ENCODE measurements at places on chromosomes 1 and 21.

DNA sequence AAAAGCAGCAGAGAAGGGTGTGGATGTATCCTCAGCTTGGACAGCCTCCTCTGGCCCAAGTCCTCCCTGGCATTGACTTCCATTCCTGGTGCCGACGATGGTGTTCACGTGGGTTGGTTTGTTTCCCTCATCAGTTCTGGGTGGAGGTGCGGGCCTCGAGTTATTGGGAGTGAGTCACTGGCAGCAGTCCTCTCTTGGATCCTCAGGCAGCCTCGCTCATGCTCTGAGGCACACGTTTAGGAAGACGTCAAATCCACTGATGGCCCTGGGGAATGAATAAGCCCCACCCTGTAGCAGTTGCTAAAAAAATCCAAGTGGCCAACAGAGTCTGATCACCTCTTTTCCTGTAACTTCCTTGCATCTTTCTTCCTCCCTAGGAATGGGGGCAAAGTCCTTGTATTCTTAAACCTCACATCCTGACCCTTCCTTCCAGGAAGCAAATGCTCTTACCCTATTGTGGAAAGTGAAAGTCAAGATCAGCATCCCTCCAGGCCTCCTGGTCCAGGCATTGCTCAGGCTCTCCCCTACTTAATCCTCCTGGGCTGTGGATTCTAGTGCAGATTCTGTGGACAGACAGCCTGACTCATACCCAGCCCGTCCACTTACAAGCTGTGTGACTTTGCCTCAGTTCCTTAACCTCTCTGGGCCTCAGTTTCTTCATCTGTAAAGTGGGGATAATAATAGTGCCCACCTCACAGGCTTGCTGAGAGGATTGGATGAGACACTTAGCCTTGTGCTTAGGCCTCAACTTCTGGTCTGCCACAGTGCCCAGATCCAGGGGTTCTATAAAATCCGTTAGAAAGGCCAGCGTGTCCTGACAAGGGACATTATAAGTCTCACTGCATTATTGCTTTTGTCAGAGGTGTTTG, 111.1 kb downstream of the TLR5 start:
- DNase-seq = no peak

GRCh38 chr1:217924924-217925323, 293.8 kb downstream of the SPATA17 start:
- DNase-seq = no peak

- no peak for DNase-seq
Measured at GRCh38 chr1:7493711-7494454, 277.2 kb upstream of the VAMP3 start.

DNA sequence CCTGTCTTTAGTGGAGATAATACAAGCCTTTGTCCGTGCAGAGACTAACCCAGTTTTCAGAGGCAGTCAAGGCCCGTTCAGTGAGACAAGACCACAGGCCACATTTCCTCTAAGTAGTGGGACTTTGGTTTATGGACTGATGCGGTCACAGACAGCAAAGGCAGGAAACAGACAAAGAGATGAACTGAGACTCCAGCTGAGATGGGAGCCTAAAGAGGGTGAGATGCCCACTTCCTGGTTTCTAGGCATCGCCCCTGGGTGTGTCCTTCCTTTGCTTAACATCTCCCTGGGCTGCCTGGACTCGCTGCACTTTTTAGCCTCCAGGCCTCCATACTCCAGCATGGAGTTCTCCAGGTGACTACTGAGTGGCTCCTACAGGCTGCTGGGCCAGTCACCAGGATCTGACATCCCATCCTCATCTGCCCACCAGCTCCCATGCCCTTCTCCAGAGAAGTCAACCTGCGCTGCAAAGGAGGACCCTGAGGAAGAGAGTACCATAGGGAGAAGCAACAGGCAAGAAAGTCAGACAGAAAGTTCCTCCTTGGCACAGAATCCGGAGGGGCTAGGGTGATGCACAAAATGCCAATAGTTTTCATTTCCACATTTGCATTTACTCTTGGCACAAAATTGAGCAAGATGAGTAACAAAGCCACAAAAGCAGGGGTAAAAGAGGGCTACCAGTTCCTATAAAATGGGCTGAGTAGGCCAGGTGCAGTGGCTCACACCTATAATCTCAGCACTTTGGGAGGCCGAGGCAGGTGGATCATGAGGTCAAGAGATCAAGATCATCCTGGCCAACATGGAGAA, 15.1 kb downstream of the THEMIS2 start:
- DNase-seq = no peak

DNA sequence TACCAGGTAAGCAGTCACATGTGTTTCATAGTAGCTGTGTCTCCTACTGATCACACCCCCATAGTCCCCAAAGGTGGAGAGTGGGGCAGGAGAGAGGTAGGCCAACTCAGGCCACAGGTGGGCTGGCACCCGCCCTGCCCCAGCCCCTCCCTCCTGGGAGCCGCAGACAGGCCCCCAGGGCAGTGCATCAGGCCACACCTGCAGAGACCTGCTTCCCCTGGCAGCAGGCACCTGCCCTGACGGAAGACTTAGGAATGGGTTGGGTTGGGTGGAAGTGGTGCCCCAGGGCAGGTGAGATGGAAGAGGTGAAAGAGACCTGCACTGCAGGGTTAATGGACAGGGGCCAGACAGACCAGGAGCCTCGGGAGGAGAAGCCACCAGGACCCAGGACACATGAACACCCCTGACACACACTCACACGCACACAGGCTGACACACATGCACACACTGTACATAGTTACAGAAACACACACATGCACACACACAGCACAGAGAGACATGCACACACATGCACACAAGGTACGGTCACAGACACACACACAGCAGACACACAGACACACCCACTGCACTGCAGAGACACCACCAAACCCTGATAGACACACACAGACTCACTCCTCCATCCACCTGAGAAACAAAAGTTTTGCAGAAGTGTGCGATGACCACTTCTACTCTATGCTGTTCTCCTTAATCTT, 1.7 kb upstream of the COL18A1 start:
- DNase-seq = no peak

DNA sequence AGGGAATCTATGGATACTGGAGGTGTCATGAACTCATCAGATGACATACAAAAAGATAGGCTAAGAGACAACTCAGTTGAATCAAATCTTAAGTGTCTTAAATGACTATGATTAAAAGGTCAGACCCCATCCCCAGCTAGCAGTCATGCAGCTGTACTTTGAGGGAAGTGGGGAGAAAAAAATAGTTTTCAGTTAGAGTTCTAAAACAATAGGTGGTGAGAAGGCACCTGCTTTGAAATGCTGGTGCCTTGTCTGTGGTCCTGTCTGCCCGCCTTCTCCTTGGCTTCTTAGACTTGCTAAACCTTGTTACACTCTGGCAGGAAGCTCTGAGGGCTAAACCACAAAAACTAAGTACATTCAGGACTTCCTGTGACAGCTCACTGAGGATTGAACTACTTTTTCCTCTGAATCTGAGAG, 15.3 kb downstream of the CD2 start:
- no peak for DNase-seq

DNA sequence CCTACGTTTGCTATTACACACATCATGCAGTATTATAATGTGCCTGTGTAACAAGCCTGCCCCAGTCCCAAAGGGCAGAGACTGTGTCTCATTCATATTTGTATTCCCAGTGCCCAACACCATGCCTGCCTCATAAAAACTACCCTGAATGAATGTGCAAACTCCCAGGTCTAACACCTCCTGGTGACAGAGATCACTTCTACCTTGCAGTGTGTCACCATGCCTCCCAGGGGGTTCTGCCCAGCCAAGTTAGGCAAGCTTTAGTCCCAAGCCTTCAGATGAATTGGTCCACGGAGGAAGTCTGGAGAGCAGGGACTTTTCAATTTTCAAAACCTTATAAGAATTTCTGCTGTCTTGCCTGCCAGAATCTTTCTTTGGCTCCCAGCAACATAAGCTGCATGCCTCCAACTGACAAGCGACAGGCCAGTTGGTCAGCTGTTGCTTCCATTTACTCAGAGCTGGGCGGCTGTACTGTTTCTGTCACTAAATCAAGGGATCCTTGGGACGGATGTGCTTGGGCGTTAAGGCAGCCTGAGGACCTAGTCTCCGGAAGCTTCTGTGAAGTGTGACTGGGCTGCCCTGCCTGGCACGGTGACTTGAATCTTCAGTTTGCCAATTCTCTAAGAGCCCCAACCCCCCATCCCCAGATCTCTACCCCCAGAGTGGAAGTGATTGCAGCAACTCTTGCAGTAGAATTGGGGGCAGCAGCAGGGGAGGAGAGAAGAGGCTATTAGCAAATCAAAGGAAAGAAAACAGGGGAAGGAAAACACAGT, 1.2 kb downstream of the RXRG start:
- no peak for DNase-seq

DNA sequence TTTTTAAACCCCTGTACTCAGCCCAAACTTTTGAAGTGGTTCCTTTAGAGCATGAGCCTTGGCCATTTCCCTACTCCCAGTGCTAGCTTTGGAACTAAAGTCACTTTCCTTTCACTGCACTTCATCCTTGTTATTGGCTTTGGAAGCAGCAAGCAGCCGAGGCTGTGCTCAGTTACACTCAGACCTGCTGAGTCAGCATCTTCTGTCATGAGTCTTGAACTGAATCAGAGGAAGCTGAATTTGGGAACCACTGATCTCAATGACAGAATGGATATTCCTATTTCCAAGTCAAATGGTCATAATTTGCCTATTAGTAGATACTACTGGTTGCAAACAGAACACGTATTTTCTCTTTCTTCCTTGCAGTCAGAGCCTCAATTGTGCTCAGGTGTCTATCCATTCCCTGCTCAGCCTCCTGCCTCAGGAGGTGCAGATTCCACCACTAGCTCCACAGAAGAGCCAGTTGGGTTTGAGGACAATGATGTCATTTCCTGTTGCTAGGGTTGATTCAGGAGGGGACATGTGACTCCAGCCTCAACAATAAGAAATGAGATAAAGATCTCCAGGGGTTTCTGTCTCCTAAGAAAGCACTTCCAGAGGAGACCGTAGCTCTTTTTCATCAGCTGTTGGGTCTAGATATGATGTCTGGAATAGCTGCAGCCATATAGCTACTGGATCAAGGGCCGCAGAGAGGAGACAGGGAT, 44.9 kb upstream of the NTPCR start:
- DNase-seq = no peak

Data from AG04450 (cell line).